ENCODE measurements at places on chromosomes 1 and 21.
A peak's percentile ranks its signal among the peaks of the same experiment; 100 is the strongest.

GRCh38 chr1:44283524-44284173 lies 70.4 kb downstream of the DMAP1 start:
- DNase-seq, result peak; percentile 26

DNA sequence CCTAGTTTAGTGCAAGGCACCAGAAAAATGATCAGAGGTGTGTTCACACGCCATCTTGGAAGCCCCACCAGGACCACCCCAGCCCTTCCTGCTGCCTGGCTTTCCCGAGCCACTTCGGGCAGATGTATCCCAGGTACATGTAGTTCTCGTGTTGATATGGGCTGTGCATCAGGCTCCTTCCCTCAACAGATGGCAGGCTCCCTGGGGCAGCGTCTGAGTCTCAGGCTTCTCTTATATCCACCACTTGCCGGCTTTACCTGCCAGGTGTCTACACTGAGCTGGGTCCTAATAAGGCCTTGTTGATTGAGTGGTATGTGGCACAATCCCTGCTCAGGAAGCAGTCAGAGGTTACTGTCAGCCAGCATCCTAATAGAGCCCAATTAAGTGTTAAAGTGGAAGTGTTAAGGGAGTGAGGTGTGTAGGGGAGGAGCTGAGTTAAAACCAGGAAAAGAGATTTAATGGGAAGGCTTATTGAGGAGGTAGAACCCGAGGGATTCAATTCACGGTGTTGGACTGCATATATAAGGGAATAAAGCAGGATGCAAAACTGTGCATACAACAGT lies 8.5 kb downstream of the GPA33 start:
- no peak for DNase-seq

- DNase-seq, result no peak
Measured at GRCh38 chr21:26597981-26598380, 24.9 kb upstream of the CYYR1 start.

GRCh38 chr1:192133350-192133926 lies 24.8 kb upstream of the RGS18 start:
- no peak for DNase-seq

GRCh38 chr1:202068596-202068995 lies 54.1 kb upstream of the GPR37L1 start:
- no peak for DNase-seq

GRCh38 chr1:147892731-147893214 lies 9.8 kb upstream of the GJA8 start:
- peak; percentile 41 for DNase-seq

GRCh38 chr1:66761221-66761620 lies 9.0 kb downstream of the DYNLT5 start:
- DNase-seq, result no peak

DNA sequence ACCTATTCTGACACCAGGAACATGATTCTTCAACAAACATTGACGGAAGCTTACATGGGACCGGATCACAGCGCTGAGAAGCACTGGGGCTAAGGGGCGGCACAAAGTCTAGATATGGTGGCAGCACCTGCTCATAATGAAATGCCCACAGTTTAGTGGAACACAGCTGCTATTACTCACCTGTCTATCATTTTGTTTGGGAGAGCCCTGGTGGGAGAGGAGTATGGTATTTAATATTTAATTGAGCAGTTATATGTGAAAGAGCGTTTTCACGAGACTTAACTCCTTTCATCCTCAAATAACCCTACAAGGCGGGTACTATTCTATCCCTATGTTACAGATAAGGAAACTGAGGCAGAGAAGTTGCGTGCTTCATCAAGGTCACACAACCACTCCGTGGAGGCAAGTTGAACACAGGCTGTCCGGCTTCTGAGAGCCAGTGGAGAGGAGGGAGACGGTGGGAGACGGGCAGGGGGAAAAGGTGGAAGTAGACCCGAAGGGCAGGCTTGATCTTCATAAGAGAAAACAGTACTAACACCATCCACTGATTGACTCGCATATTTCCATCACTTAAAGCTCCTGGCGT lies 790 bp upstream of the TSNAX start:
- DNase-seq, result no peak

DNA sequence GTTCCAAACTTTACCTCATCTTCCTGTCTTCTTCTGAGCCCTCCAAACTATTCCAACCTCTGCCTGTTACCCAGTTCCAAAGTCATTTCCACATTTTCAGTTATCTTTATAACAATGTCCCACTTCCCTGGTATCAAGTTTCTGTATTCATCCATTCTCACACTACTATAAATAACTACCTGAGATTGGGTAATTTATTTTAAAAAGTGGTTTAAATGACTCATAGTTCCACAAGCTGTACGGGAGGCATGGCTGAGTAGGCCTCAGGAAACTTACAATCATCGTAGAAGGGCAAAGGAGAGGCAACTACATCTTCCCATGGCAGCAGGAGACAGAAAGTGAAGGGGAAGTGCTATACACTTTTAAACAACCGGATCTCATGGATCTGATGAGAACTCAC lies 428.5 kb upstream of the RGS18 start:
- no peak for DNase-seq

DNA sequence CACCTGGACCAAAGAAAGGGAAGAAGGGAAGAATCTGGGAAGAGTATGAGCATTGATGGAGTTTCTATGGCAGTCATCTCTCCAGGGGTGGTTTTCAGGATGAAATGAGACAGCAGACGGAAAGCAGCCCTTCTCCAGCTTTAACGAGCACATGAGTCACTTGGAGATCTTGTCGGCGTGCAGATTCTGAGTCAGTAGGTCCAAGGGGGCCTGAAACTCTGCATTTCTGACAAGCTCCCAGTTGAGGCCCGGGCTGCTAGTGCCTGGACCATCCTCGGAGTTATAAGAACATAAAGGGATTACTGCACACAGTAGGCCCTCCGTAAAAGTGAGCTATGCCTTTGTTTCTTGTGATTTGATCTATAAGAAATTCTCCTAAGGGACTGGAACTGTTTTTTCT lies 17.6 kb downstream of the HSPG2 start:
- DNase-seq, result no peak

DNA sequence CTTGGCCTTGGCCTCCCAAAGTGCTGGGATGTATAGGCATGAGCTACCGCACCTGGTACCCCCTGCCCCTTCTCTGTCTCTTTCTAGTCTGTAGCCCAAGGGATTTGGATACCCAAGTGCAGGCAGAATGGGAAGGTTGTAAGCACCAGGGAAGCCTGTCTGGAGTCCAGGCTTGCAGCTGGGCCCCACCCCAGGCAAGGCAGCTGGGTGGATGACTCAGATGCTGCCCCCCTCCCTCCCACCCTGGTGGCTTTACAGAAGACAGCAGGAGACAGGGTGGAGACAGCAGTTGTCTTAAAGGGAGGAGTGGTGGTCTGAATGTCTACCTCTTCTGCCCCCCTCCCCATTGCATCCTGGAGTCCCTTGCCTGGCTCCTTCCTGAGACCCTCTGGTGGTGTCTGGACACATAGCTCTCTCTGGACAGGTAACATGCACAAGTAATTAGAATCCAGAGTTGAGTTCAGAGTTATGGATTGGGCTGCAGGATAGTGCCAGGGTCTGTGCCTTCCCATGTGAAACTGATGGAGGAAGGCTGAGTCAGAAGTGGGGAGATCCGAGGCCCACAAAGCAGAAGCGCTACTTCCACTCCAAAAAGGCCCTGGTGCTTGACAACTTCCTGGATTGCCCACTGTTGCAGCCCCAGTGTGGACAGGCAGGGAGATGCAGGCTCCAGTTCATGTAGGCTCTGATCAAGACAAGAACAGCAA lies 5.1 kb downstream of the LMNA start:
- DNase-seq, result no peak

- no peak for DNase-seq
Measured at GRCh38 chr1:11407301-11407994, 71.5 kb upstream of the DISP3 start.

DNA sequence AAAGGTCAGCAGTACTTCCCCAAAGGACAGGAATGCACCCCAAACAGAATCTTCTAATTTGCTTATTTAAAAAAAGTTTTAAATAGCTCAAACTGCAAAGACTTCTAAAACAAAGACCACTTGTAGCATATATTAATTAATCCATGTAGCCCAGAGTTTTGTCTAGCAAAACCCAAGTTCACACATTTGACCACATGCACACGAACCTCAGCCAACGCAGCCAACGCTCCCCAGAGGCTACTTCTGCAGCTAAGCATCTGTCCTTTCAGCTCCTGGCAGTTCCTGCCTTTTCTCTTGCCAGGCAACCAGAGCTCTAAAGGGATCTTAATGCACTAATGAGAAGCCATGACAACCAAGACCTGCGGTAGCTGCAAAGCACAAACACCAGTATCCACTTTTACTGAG lies 89.6 kb downstream of the RERE start:
- no peak for DNase-seq

DNA sequence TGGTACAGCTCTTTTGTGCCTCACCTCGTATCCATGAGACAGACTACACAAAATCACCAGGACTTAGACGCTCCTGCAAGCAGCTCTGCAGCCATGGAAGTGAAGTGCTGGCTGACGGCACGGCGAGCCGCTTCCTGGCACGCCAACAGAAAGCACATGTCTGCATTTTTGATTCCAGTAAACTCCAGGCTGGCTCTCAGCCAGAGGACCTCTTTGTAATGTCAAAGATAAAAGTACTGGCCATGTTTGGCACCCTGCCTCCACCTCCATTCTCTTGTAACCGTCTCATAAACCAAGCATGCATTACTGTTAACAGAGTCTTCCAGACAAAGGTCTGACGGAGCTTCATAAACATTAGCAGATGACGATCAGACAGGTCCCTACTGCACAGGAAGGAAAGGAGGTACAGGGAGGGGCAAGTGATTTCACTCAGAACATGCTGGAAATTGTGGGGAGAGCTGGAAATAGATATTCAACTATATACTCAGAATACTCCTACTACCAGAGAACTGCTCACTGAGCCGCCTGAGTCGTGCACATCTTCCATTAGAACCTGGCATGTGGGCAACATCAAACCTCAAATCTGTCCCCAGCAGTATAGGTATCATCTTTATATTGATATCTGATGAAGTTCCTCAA lies 632.0 kb downstream of the SMYD3 start:
- DNase-seq, result no peak

- DNase-seq, result no peak
Measured at GRCh38 chr1:43582162-43582566, 51.5 kb downstream of the PTPRF start.

GRCh38 chr1:55376897-55377296 lies 161.7 kb upstream of the USP24 start:
- DNase-seq, result no peak

GRCh38 chr1:54547601-54548388 lies at the start of gene ACOT11:
ACOT11 (plus strand) TSS chr1:54548228; CDS start chr1:54548310, 82 bp downstream.
- DNase-seq, result peak; percentile 46

GRCh38 chr1:29490204-29490934 lies 254.0 kb downstream of the PTPRU start:
- no peak for DNase-seq

- DNase-seq, result no peak
Measured at GRCh38 chr1:18419113-18419844, 61.5 kb upstream of the KLHDC7A start.

- DNase-seq, result no peak
Measured at GRCh38 chr1:1908506-1908791, 6.6 kb upstream of the CALML6 start.

Data from nephron progenitor cell (in vitro differentiated cells).